ENCODE measurements at places on chromosomes 3 and 15. TPM values are rescaled to one million over a fixed set of nuclear protein-coding genes. Genes with fewer than 3 reads are reported as not detected.

Gene TEX55
- total RNA-seq = not detected

Gene CFAP100
- total RNA-seq = not detected

Gene RASGRP1
- under 0.01 TPM for total RNA-seq

Gene LRRC49
- total RNA-seq = 3.7 TPM

Gene ATP13A5
- total RNA-seq = not detected

Gene SOX14
- not detected for total RNA-seq

Gene DTWD1
- 12.1 TPM for total RNA-seq

Gene KBTBD13
- total RNA-seq = not detected

Gene VIPR1
- total RNA-seq = not detected

Gene MAGEL2
- not detected for total RNA-seq

Gene GPR62
- total RNA-seq = not detected

Gene ETV5
- 20.9 TPM for total RNA-seq

Gene ZNF660
- total RNA-seq = 0.22 TPM

Gene EIF4A2
- 379 TPM for total RNA-seq

Gene SEMA6D
- total RNA-seq = 0.44 TPM

Gene SEMA7A
- 0.65 TPM for total RNA-seq

Gene SI
- not detected for total RNA-seq

Gene GBE1
- total RNA-seq = 63.4 TPM

Gene ARID3B
- 1.3 TPM for total RNA-seq

Gene GOLGA8O
- total RNA-seq = under 0.01 TPM

Gene DPPA4
- not detected for total RNA-seq

Gene AADACL2
- not detected for total RNA-seq

Gene USP4
- total RNA-seq = 23.2 TPM

Gene WNT5A
- total RNA-seq = 1.6 TPM

Gene TNFSF10
- total RNA-seq = 91.1 TPM

Gene ANO10
- total RNA-seq = 29.0 TPM

Gene EOMES
- not detected for total RNA-seq

Gene ANKRD34C
- not detected for total RNA-seq

Gene ADAMTSL3
- 12.5 TPM for total RNA-seq

Gene TMEM212
- total RNA-seq = not detected

Gene CADPS
- not detected for total RNA-seq

Gene MKRN2OS
- not detected for total RNA-seq

Gene FOXB1
- not detected for total RNA-seq

Gene ERICH6
- not detected for total RNA-seq

Gene GUCA1C
- total RNA-seq = not detected

Gene LOXL1
- total RNA-seq = 1.1 TPM

Gene DPPA2
- total RNA-seq = not detected

Gene CCR3
- not detected for total RNA-seq

Gene LRRC58
- 6.9 TPM for total RNA-seq

Gene TLR9
- total RNA-seq = not detected

Gene NANOGP8
- not detected for total RNA-seq

Gene RAD51
- total RNA-seq = 1.6 TPM

Gene SNX33
- total RNA-seq = 13.3 TPM

Gene TRIM42
- total RNA-seq = not detected

Gene MASP1
- total RNA-seq = 0.40 TPM

Gene MCF2L2
- 0.22 TPM for total RNA-seq

Gene TGM5
- not detected for total RNA-seq

Gene SCAMP5
- total RNA-seq = 5.6 TPM
